ENCODE measurements at places on chromosomes 3 and 15. TPM values are rescaled to one million over a fixed set of nuclear protein-coding genes. Genes with fewer than 3 reads are reported as not detected.

Gene PRTG
- not detected for total RNA-seq

Gene CPEB1
- not detected for total RNA-seq

Gene ZNF710
- 24.4 TPM for total RNA-seq

- H3K4me1 ChIP-seq = no peaks in the 10 kb centered on the region
- no peak overlapping the region for H3K4me3 ChIP-seq
- H3K27ac ChIP-seq = no peak overlapping the region
Measured at GRCh38 chr15:100890850-100891249, 11.2 kb downstream of the ALDH1A3 start.

- H3K27me3 ChIP-seq = peaks cover 4% of the 10 kb centered on the region
- no peak overlapping the region for H3K4me3 ChIP-seq
- H3K4me1 ChIP-seq = no peaks in the 10 kb centered on the region
Measured at GRCh38 chr15:45391746-45392583, 13.6 kb upstream of the GATM start.

GRCh38 chr3:193148688-193149473 is 92.1 kb upstream of the PLAAT1 start:
- no peak overlapping the region for H3K27ac ChIP-seq
- no peaks in the 10 kb centered on the region for H3K36me3 ChIP-seq
- no peaks in the 10 kb centered on the region for H3K27me3 ChIP-seq
- H3K4me1 ChIP-seq = no peaks in the 10 kb centered on the region

GRCh38 chr15:81812456-81812855 is 233.4 kb downstream of the MEX3B start:
- H3K4me3 ChIP-seq = no peak overlapping the region
- no peaks in the 10 kb centered on the region for H3K4me1 ChIP-seq
- H3K27me3 ChIP-seq = no peaks in the 10 kb centered on the region
- no peak overlapping the region for H3K27ac ChIP-seq
- no peaks in the 10 kb centered on the region for H3K36me3 ChIP-seq

DNA sequence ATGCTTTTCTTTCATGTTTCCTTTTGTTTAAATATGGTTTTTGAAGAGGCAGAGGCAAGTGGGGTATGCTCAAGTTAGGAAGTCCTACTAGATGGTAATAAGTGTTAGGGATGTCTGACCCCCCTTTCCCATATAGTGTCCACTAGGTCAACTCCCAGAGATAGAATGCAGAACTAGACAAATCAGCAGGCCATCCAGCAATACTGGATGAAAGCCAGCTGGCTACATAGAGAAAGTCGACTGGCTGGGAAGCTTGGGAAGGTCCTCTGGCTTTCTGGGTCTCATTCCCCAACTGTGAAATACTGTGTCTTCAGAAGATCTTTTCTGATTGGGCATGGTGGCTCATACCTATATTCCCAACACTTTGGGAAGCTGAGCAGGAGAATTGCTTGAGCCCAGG is 113.8 kb downstream of the SNRK start:
- no peaks in the 10 kb centered on the region for H3K27me3 ChIP-seq
- H3K4me3 ChIP-seq = no peak overlapping the region
- peaks cover 3% of the 10 kb centered on the region for H3K4me1 ChIP-seq
- H3K27ac ChIP-seq = no peak overlapping the region
- DNase-seq = no peak

Gene IQCH
- 0.89 TPM for total RNA-seq

DNA sequence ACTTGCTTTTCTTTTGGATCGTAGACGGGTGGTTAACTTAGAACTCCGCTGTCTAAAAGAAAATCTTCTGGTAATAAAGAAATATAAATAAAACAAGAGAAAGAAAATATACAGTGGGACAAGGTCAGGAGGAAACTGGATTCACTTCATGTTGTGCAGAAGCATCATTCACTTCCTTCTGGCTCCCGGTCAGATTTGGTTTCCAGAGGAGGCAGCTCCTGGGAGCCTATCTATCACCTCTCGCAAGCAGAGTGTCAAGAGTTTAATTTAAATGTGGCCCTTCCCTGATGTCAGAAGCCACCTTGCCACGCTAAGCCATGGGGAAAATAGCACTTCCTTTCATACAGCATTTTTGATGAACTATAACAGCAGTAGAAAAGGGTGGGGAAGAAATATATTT is 139.1 kb downstream of the NSMCE3 start:
- no peak for DNase-seq
- no peak overlapping the region for H3K27ac ChIP-seq

DNA sequence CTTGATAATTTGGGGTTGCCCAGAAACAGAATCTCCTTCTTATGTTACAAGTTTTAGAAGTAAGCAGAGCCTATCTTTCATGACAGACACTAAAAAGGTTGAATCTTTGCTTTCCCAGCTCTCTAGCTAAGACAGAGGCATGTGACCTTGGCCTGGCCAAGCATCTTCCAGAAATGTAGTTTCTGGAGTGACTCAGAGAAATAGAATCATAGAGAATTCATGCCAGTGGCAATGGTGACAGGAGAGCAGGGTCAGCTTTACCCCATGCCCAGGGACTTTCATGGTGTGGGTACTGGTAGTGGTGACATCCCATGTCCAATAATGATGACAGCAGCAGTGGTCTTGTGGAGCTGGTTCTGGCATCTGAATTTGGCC is 4.0 kb upstream of the PARP6 start:
- H3K4me1 ChIP-seq = peaks cover 23% of the 10 kb centered on the region
- no peaks in the 10 kb centered on the region for H3K36me3 ChIP-seq

- H3K27me3 ChIP-seq = no peaks in the 10 kb centered on the region
- no peak overlapping the region for H3K4me3 ChIP-seq
- H3K4me1 ChIP-seq = peaks cover 35% of the 10 kb centered on the region
- DNase-seq = no peak
- H3K36me3 ChIP-seq = peaks cover 3% of the 10 kb centered on the region
Measured at GRCh38 chr3:72519946-72520604, 328.2 kb downstream of the SHQ1 start.

Gene MYO5A
- 34.0 TPM for total RNA-seq

- DNase-seq = no peak
- H3K27ac ChIP-seq = no peak overlapping the region
Measured at GRCh38 chr3:70400194-70400593, 87.8 kb upstream of the MDFIC2 start.

GRCh38 chr3:121252676-121253075 is 293.1 kb downstream of the POLQ start:
- no peaks in the 10 kb centered on the region for H3K36me3 ChIP-seq
- H3K27ac ChIP-seq = no peak overlapping the region
- DNase-seq = no peak

GRCh38 chr15:74584779-74585178 is 30.9 kb upstream of the CLK3 start:
- peaks cover 14% of the 10 kb centered on the region for H3K36me3 ChIP-seq
- DNase-seq = no peak
- H3K27ac ChIP-seq = peak overlapping the region; percentile 19
- peaks cover 9% of the 10 kb centered on the region for H3K4me1 ChIP-seq

Gene GOLGA8T
- not detected for total RNA-seq

DNA sequence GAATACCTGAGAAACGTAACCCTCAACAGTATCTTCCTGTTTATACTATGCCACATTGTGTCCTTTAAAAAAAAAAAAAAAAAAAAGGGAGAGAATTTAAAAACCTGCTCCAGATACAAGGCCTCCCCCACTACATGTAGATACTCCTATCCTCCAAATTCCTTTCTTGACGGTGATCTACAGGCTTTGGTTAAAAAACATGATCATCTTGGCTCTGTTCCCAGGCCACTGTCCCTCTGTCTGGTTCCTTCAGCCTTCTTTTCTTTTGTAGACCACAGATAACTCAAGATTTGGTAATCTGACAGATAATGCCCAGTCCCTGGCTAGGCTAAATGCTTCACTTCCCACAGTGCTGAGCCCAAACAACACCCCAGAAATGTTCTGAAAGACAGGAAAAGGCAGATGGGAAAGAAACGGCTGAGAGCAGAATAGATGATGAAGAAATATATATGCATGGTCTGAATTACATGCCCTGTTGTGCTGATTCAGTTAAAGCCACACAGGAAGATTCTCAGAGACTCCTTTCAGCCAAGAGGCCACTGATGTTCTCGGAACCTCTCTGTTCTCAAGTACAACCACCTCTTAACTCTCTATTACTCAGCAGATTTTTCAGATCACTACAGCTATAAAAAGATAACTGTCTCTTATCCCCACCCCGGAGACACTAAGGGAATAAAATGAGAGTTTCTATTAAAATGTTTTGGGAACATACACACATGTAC is 48.3 kb downstream of the NPTN start:
- peaks cover 38% of the 10 kb centered on the region for H3K4me1 ChIP-seq
- H3K36me3 ChIP-seq = peaks cover 27% of the 10 kb centered on the region
- H3K27ac ChIP-seq = no peak overlapping the region
- no peaks in the 10 kb centered on the region for H3K27me3 ChIP-seq
- H3K4me3 ChIP-seq = no peak overlapping the region

Gene RETNLB
- total RNA-seq = not detected

DNA sequence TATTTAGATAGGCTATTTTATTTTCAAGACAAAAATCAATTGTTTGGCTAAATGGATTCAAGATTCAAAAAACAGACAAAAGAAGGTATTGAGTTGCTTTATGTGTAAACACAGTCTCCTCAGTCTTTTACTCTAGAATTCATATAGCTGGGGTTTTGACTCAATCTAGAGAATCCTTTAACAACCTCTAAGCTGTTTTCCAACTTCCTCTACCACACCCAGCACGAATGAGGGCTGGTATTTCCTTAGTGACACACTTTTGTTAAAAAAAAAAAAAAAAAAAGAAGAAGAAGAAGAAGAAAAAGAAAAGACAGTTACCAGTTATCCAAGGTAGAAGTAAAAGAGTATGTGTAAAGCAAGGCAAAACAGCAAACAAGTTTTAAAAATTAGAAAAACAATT is 732.8 kb upstream of the GOLIM4 start:
- H3K27me3 ChIP-seq = no peaks in the 10 kb centered on the region
- H3K4me1 ChIP-seq = no peaks in the 10 kb centered on the region
- no peak overlapping the region for H3K4me3 ChIP-seq
- H3K36me3 ChIP-seq = no peaks in the 10 kb centered on the region

Gene ACTC1
- total RNA-seq = not detected

GRCh38 chr3:187713504-187713903 is 11.1 kb upstream of the RTP2 start:
- peaks cover 15% of the 10 kb centered on the region for H3K27me3 ChIP-seq
- H3K27ac ChIP-seq = no peak overlapping the region
- no peaks in the 10 kb centered on the region for H3K36me3 ChIP-seq
- peaks cover 15% of the 10 kb centered on the region for H3K4me1 ChIP-seq

GRCh38 chr15:49439678-49440395 is 16.8 kb downstream of the FGF7 start:
- H3K27me3 ChIP-seq = peaks cover 4% of the 10 kb centered on the region
- H3K36me3 ChIP-seq = no peaks in the 10 kb centered on the region
- no peaks in the 10 kb centered on the region for H3K4me1 ChIP-seq
- H3K4me3 ChIP-seq = no peak overlapping the region

- no peak overlapping the region for H3K4me3 ChIP-seq
- peaks cover 7% of the 10 kb centered on the region for H3K27me3 ChIP-seq
- peak overlapping the region; percentile 65 for H3K27ac ChIP-seq
- peak; percentile 40 for DNase-seq
Measured at GRCh38 chr3:58899159-58899952, 150.5 kb downstream of the CFAP20DC start.

Gene LEKR1
- 0.47 TPM for total RNA-seq

DNA sequence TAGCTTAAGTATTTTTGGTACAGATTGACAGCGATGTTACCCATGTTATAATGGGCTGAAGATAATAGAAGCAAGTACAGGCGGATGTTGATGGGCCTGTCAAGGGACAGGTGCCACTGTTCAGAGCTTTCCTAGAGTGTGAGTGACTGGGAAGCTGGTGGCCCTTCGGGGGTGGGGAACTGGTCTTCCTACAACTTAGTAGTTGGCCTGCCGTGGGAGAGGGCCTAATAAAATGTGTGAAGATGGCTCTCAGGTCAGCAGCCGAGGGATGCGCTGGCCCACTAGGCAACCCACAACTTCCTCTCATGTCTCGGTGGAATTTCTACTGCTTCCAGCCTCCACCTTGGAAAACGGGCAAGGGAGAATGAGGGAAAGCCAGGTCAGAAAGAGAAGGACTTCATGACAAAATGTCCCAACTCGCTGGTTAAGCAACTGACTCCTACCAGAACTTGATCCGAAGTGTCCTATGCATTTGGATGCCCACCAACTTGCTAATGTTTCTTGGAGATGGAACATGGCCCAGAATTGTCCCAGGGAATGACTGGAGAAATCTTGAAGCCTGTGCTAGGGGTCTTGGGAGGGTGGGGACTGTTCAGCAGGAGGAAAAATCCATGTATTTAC is 1.4 kb downstream of the GYG1 start:
- H3K4me3 ChIP-seq = peak overlapping the region; percentile 70
- no peak for DNase-seq
- peak overlapping the region; percentile 65 for H3K27ac ChIP-seq
- H3K4me1 ChIP-seq = peaks cover 32% of the 10 kb centered on the region

GRCh38 chr15:91196768-91197167 is 96.7 kb downstream of the SV2B start:
- H3K4me3 ChIP-seq = no peak overlapping the region
- no peaks in the 10 kb centered on the region for H3K4me1 ChIP-seq

GRCh38 chr3:193236599-193236998 is 4.4 kb upstream of the PLAAT1 start:
- no peaks in the 10 kb centered on the region for H3K36me3 ChIP-seq
- no peaks in the 10 kb centered on the region for H3K4me1 ChIP-seq
- H3K27me3 ChIP-seq = peaks cover 26% of the 10 kb centered on the region
- no peak for DNase-seq
- no peak overlapping the region for H3K27ac ChIP-seq

DNA sequence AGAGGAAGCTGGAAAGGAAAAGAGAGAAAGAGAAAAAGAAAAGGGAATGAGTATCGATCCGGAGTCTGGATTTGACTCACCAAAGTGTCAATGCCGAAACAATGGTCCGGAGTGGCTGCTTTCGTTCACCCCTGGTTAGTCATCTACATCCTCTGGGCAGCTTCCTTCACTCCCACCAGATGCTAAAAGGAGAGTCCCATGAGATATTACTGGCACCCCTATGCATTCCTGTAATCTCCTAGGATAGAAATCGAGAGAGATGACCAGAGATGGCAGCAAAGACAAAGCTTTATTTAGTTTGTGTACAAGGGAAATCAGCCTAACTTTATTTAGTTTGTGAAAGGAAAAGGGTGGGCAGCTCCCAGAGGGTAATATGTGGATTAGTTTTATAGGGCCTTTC is 622.2 kb downstream of the ZPLD1 start:
- no peaks in the 10 kb centered on the region for H3K36me3 ChIP-seq
- no peak overlapping the region for H3K27ac ChIP-seq
- H3K27me3 ChIP-seq = no peaks in the 10 kb centered on the region
- DNase-seq = no peak
- no peaks in the 10 kb centered on the region for H3K4me1 ChIP-seq
- H3K4me3 ChIP-seq = no peak overlapping the region

Gene CHRD
- not detected for total RNA-seq

Gene PEX11A
- 1.7 TPM for total RNA-seq

Gene C3orf85
- total RNA-seq = not detected

- peaks cover 16% of the 10 kb centered on the region for H3K27me3 ChIP-seq
- no peak overlapping the region for H3K27ac ChIP-seq
- peaks cover 22% of the 10 kb centered on the region for H3K4me1 ChIP-seq
- DNase-seq = no peak
- H3K36me3 ChIP-seq = no peaks in the 10 kb centered on the region
Measured at GRCh38 chr3:40975711-40976121, 223.6 kb upstream of the CTNNB1 start.
